KG1 (cell line): ENCODE measurements at places on chromosomes 16 and 17.

DNA sequence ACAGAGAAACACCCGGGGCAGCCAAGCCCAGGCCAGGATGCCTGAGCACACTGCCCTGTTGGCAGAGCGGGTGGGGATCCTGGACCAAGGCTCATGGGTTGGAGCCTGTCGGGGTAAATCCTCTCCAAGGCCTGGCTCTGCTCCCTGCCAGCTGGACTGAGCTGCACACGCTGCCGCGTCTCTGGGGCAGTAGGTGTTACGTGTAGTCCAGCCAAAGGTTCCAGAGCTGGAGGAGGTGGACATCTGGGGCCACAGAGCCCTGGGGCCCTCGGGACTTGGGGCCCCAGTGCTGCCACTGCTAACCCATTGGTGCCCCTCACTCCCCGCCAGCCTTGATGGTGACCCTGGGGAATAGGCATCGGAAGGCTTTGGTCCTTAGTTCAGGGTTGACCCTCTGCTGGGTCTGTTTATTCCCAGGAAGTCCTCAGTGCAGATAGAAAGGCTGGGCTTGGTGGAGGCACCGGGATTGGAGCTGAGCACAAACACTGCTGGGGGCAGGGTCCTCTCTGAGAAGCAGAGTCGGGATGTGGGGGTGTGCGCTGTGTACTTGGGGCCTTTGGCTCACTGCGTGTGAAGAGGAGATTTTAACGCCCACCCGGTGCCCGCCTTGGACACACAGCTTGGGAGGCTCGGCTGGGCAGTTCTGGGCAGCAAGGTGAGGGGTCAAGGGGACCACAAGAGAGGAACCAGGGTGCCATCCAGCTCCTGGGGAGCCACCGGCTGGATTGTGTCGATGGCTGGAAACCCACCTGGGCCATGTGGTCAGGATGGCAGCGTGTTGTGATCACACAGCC is 16.3 kb upstream of the CBX4 start:
- no peak for DNase-seq

DNA sequence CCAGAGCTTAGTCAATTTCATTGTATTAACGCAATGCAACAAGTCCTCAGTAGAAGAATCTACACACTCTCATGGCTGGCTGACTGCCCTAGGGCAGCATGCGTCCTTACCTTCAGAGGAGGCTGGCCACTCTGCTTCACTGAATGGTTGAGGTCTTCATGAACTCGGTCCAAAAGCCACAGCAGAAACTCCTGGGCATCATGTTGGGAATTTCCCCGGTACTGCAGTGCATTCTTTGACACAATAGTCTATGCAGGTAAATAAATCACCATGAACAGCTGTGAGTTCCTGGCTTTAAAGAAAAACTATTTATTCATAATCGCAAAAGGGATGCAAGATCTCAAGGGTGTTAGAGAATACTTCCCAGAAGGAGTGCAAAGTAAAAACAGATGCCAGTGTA is 41.3 kb downstream of the USP31 start:
- no peak for DNase-seq

- DNase-seq: no peak
Observed at GRCh38 chr16:21169249-21169981, 10.9 kb downstream of the LDAF1 start.

DNA sequence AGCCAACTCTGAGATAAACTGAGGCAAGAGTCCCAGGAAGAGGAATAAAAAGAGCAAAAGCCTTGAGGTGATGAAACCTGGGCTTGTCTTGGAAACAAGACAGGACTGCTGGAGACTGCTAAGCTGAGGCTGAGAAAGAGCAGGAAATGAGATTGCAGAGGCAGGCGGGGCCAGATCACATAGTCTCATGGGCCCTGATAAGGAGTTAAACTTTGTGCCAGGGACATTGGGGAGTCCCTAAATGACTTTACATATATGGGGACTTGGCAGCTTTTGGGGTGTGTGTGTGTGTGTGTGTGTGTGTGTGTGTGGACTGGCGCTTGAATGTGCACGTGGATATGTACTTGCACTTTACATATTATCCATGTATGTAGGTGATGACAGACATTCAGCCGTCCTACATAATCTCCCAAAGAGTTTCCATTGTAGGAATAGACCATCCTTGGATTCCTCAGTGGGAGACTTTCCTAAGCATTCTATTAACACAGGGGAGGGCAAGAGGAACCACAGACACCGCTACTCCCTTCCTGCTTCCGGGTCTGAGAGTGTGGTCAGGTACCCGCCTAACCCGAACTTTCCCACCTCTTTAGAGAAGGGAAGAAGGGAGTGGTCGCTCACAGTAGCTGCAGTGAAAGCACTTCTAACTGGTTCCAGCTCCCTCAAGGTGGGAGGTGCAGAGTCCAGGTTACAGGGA is 123.1 kb downstream of the LYRM1 start:
- DNase-seq: no peak

- DNase-seq: no peak
Observed at GRCh38 chr17:67542219-67543114, 165.4 kb downstream of the PITPNC1 start.

GRCh38 chr17:29608986-29609385 is 13.7 kb downstream of the CORO6 start:
- DNase-seq: no peak
